ENCODE measurements at places on chromosomes 6 and 20.

DNA sequence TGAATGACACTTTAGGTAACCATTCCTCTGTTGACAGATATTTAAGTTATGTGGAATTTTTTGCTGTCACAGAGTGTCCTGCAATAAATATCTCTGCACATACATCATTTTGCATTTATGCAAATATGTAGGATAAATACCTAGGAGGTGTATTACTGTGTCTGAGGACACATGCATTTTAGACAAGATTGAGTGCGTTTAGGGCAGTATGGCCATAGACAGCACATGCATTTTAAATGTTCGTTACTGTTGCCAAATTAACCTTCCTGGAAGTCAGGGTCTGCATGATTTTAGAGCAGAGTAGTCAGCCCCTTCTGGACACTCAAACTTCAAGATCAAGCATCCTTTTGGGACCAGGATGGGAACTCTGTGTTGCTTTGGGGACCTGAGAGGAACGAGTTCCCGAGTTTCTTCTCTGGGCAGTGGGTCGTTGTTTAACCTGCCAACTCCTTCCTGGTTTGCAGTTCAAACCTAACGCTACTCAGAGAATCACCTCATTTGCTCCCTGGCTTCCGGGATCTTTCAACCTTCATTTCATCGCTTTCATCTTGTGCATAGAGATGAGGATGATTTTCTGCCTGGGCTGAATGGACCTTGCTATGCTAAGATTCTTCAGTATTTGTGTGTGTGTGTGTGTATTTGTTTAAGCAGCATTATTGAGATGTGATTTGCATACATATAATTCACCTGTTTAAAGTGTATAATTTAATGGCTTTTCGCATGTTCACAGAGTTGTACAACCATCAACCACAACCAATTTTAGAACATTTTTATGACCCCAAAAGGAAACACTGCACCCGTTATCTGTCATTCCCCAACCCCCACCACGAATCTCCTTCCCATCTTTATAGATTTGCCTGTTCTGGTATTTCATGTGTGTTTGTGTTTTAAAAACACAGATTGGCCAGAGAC is 9.8 kb downstream of the BCAS4 start:
- DNase-seq: no peak

- DNase-seq: no peak
These were observed 43.1 kb downstream of the ERMARD start for GRCh38 chr6:169794317-169795055.

GRCh38 chr6:121171879-121172278 is 162.4 kb downstream of the TBC1D32 start:
- no peak for DNase-seq

DNA sequence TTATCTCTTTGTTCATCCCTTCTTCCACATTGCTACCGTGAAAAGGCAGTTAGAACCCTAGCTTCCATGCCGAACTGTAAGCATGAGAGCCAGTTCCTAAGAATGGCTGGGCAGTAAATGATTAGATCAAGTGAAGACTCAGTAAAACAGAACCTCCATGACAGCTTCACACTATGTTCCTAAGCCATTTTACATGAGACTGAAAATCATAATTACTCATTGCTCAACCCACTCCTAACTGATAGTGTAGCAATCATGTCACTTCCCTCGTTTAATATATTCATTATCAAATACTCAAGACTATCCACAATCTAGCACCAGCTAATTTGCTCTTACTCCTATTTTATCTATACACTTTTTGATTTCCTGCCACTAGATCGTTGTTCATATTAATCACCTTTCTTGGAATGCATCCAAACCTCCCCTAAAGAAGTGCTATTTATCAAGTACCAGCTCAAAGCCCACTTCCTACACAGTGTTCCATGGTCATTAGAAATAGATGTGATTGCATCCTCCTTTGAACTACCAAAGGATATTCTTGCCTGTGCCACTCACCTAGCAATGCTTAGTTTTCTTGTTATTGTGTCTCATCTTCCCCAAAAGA is 6.0 kb downstream of the TMEM30A start:
- DNase-seq: no peak

DNA sequence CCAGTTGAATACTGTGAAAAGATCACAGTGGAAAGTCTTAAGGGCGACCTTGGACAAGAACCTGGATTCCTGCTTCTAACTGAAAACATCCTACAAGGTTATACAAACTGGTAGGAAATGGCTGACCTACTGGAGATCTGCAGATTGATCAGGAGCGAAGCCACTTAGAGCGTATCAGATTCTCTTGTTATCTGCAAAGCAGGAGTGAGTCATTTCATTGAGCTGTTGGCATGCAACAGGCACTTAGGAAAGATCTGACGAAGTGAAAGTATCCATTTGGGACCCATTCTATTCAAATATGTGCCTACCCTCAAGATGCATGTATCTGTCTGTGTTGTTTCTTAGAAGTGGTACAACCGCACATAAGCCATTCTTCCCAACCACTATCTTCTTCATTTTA is 131.2 kb upstream of the RIN2 start:
- DNase-seq: no peak

- no peak for DNase-seq
These were observed 75.9 kb upstream of the HDDC2 start for GRCh38 chr6:125377621-125378020.

- DNase-seq: no peak
These were observed 23.6 kb downstream of the ENPP1 start for GRCh38 chr6:131831392-131831791.

DNA sequence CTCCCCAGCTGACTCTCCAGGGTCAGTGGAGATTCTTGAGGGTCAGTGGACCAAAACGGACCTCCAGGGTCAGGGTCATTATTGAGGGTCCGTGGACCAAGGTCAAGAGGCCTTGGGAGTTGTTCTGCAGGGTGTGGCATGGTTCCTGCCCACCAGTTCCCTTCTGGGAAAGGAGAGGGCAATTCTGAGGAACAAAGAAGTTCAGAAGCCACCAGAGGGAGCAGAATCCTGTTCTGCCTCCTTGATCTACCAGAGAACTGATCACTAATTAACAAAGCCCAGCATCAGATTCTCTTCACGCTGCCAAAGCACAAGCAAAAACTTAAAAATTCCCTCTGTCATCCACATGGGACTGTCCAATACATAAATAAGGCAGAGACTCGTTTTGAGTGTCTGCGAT is 263.4 kb downstream of the DHX35 start:
- no peak for DNase-seq

DNA sequence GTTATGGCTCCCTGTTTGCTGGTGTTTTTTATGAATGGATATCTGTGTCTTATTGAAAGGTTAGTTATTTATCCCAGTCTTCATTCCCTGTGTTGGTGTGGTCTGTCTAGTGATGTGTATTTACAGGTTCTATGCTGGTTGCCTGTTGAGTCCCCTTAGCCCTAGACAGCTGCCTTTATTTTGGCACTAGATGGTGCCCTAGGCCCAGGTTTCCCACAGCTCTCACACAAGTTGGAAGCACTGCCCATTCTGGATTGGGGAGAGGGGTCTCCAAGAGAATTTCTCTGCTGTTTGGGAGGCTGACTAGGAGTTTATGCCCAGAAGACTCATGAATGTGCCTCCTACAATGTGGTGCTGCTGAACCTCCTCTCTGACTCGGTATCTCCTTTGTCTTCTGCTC is 12.4 kb downstream of the GRM1 start:
- DNase-seq: no peak

- no peak for DNase-seq
These were observed 10.7 kb downstream of the TP53RK start for GRCh38 chr20:46678516-46678915.

GRCh38 chr6:168597471-168597875 is 156.5 kb downstream of the SMOC2 start:
- DNase-seq: no peak

GRCh38 chr6:2485116-2485515 is 239.7 kb upstream of the GMDS start:
- DNase-seq: no peak

DNA sequence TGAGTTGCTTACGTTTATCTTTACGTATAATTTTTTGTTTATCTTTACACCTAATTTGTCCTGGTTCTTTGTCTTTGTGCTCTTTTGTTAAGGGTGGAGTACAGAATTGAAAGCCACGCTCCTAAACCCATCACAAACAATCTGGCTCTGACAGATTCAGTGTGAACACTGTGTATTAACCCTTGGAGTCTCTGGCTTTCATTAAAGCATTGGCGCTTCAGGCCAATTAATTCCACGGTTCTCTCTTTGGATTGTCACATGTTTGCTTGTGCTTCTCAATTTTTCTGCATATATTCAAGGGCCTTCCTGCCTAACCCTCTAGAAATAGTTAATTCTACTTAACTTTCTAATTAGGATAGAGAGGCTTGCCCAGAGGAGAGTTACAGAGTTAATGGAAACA is 38.6 kb downstream of the NKX2-4 start:
- no peak for DNase-seq

DNA sequence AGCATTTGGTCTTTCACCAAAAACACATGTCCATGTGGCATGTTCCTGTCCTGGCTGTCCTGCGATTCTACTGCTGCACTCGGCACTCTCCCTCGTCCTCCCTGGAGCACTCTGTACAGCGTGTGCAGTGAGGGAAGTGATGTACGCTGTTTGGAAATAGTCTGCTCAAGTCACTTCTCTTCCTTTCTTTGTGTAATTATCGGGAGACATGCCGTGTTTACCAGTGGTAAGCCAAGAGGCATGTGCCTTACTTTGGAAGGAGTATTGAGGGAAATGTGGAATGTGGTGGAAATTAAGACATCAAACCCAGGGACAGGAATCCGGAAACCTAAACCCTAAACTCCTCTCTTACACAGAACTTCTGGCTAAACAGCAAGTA is 268.5 kb upstream of the FOXQ1 start:
- no peak for DNase-seq

GRCh38 chr6:132115714-132116366 is 164.7 kb upstream of the CCN2 start:
- DNase-seq: no peak

- DNase-seq: no peak
These were observed 27.3 kb upstream of the SERINC3 start for GRCh38 chr20:44549123-44549522.

DNA sequence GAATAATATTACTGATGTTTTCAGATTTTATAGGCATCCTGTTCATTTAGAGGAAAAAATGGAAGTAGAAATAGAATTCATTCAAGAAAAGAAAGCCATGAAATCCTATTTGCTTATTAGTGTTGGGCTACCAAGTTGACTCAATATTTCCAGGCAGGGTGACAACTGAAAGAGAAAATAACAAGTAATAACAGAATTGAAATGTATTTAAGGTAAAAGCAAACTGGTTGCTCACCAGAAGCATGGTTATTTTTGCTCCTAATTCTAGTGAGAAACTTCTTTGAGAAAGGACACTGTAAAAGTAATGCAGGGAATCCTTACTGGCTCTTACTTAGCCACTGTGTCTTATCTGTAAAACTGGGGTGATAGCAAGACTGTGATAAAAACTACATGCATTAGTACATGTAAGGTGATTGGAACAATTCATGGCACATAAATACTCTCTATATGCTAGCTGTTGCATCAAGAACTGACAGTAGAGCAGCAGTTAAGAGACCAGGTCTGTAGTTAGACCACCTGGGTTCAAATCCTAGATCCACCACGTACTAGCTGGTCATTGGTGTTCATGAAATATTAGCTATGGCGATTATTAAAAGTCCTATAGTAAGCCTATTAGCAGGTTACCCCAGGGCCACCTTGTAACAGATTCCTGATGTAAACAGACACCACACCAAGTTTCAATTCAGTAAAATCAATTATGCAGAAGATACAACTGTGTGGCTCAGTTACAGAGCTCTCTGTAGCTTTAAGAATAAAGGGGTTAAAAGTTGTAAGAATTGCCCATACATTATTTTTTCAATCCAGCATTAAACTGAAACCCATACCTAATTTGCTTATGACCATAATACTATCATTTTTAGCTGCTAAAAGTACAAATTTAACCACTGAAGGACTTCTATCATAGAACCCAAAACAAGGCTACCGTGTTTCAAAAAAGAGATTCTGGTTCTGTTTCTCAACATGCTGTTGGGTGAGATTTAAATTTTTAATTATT is 159.2 kb upstream of the COL21A1 start:
- no peak for DNase-seq

DNA sequence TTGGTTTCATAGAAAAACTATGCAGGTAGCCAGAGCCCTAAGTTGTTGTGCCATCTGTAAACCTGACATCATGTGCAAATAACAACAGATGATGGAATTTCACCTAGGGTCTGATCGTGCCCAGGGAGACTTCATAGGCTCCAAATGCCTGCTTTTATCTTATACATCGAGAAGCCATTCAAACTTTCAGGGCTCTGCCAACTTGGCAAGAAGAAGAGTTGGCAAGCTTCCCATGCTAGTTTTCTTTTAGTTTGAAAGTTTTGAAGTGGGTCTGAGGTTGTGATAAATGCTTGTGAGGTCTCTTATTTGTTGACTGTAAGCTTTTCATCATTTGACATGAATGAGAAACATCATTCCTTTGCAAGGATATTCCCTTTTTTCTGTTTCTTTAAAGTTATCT is 175.4 kb upstream of the FLRT3 start:
- DNase-seq: no peak

- no peak for DNase-seq
These were observed 2.0 kb downstream of the BHLHE23 start for GRCh38 chr20:63004607-63005364.

GRCh38 chr6:168690271-168690670 is 249.3 kb downstream of the SMOC2 start:
- DNase-seq: no peak

Measured in stimulated activated CD8-positive, alpha-beta memory T cell treated with anti-CD3 and anti-CD28 coated beads, Interleukin-4, amount 100 ng/mL, for 4 hours (primary cell).